Epithelial cell of proximal tubule (primary cell): ENCODE measurements at places on chromosomes 2 and 18.

GRCh38 chr2:129319422-129319717 lies 660.1 kb upstream of the RAB6C start:
- no peak for DNase-seq

DNA sequence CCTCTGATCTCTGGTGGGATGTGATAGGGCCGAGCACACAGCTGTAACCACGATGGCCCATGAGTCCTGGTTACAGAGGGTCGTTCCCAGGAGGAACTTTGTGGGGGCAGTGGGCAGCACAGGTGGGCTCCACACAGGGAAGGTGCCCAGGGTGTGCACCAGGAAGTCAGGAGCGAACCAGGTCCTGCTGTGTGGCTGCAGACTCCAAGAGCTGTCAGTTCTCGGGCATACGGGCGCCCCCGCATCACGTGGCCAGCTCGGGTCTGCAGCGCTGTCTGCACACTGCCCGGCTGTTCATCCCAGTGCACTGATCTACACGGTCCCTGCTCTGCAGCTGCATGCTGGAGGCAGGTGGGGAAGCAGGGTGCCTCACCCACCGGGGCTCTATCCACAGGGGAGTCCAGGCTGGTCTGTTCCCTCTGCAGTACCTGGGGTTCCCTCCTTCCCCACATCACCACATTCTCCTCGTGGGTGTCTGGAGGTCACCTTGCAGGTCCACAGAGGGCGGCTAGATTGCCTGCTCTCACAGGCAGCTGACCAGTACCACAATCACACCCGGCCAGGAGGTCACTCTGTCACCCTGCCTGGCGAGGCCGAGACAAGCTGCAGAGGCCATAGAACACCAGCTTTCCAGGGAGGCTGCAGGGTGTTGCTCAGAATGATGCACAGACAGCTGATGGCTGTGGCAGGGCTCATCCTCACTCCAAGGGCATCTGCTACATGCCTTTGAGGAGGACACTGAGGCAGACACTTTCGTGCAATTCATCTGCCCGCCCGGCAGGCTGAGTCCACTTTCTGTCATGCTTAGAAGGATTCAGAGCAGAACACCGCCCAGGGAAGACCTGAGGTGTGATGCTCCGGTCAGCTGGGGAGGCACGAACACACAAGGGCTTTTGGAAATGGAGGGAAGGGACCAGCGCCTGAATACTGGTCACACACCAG lies 202.7 kb downstream of the EIPR1 start:
- no peak for DNase-seq

GRCh38 chr2:40102447-40102846 lies 323.4 kb upstream of the THUMPD2 start:
- DNase-seq = no peak

- DNase-seq = no peak
Measured at GRCh38 chr2:20868377-20868776, 45.5 kb upstream of the LDAH start.

- DNase-seq = no peak
Measured at GRCh38 chr2:32119161-32119560, 46.5 kb upstream of the SLC30A6 start.

DNA sequence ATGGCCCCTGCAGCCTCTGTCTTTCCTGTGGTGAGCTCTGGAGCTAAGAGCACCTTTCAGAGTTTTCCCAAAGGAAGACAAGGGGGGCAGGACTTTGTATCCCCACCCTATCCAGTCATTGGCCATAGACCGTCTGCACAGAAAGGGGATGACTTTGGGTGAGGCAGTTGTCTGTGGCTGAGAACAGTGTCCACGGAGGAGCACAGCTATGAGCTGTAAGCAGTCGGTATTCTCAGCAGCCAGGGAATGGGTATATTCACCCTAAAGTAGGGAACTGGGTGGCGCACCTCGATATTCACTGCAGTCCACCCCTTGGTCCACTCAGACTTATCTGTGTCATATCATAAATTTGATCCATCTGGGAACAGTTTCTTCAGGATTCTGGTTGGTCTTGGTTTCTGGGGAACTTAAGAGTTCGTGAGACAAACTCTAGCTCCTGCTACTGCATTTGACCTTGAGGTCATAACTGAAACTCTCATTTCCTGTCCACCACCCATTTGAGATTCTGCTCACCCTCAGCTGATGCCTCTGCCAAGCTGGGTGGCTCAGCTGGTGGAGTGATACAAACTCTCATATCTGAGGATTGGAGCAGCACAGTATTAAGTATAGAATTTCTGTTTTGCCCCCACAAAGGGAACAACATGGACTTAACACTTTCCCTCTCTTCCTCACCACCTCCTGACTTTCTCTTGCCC lies 45.2 kb upstream of the SCG2 start:
- no peak for DNase-seq

DNA sequence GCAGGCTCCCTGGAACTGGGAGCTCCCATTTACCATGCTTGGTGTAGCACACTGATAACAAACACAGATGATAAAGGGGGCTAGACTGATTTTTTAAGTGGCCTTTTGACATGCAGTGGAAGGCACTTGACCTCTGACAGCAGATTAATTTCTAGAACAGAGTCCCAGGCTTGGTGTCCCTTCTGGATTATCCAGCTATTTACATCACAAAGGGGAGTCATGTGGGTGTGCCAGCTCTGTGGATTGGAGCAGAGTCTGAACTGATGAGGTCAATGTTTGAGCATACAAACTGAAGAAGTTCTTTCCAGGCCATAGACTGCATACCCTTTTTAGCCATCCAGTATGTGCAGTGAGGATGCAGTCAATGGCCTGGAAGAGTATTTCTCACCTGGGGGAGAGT lies 31.5 kb upstream of the SIX2 start:
- DNase-seq = no peak

DNA sequence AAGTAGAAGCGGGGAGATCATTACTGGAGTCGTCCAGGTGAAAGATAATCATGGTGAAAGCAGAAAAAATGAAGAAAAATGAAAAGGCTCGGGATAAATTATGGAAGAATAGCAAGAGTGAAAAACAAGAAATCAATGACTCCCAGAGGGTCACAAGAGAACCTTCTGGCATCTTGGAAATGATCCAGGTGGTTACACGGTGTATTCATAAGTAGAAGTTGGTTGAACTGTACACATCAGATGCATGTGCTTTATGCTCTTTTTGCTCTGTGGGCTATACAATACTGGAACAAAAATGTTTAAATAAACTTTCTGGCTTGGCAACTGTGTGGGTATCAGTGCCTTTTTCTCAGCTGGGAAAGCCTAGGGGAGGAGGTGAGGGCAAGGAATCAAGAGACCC lies 348.9 kb downstream of the RND3 start:
- no peak for DNase-seq

DNA sequence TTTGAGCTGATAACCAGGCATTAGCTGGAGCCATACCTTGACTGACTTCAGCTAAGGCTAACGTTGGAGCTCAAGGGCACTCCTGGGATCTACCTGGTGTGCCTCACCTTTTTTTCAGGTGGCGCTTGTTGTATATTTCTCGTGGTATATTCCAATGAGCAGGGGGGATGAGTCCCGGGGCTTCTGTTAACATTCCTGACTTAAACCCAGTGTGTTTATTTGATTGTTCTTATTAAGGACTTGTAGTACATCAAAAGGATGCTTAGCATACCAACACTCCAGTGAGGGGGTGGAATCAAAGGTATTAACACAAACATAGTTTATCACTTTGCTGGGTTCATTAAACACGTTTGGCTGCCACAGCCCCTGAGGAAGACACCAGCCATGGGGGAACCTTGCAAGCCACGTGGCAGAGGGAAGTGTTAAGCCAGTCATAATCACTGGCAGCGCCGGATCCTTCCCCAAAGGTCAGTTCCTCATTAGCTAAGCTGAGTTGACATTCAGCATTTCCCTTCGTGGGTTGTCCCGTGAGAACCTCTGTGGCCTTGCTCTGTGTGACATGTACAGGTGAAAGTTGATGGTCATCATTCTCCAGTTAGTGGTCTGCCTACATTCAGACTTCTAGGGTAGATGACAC lies 119.5 kb upstream of the MCFD2 start:
- peak; percentile 61 for DNase-seq

GRCh38 chr2:177678939-177679338 lies 286.4 kb downstream of the AGPS start:
- no peak for DNase-seq

- no peak for DNase-seq
Measured at GRCh38 chr2:179180242-179180641, 84.4 kb downstream of the SESTD1 start.

DNA sequence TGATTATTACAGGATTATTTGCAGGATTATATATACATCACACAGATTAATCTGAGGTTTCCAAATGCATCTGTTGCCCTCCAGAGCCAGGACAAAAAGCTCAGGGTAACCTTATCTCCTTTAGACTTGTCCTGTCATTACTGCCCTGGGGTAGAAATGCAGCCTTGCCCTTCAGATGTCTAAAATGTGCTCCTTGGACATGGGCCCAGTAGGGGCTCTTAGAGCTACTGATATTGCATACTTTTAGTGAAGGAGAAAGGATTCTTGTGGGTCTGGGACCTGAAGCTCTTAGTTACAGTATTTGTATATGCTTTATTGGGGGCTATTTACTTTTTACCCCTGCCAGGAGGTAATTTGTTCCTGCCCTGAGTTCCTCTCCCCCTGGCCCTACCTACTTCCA lies 56.1 kb downstream of the PRKRA start:
- no peak for DNase-seq

DNA sequence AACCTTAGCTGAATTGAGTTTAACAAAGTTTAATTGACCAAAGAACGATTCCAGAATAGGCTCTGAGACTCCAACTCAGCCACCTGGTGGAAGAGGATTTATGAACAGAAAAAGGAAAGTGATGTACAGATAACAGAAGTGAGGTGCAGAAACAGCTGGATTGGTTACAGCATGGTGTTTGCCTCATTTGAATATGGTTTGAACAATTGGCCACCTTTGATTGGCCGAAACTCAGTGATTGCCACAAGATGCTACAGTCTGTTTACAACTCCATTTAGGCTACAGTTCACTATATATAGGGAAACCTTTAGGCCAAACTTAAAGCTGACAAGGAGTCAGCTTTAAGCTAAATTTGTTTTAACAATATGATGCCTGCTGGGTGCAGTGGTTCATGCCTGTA lies 28.1 kb upstream of the SLC35G4 start:
- DNase-seq = no peak

GRCh38 chr18:10687161-10687925 lies 161.5 kb downstream of the NAPG start:
- no peak for DNase-seq

DNA sequence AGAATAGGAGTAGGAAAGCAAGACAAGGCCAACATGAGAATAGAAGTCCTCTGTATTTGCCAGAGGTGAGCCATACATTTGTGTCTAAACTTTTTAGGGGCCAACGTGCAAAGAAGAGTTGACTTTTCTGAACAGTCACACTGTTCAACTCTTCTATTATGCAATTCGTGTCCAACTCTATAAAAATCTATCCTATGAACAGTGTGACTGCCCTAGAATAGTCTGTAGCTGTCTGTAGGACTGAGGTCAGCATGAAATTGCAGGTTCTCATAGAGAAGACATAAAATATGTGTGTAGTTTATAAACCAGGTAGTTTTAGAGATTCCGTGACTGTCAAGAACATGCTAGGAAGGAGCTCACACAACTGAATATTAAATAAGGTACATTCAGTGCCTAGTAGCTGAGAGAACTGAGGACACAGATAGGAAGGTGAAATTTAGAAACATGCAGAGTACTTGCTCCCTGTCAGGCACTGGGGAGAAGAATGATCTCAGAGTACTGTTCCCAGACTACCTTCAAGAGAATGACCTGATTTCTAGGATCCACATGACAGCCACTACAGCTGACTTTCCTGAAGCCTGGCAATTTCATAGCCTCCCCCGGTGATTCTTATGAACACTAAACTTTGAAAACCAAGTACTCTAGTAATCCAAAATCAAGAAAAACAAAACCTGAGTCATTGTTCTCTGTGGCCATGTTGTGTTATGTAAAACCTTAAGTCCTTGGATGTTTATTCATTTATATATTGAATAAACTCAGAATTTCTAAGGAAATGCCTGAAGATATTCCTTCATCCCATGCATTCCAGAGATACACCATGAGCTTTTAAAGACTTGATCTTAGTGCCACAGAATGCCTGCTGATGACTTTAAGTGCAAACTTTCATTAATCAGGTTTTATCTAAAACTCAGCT lies 201.5 kb upstream of the BOD1L2 start:
- no peak for DNase-seq

DNA sequence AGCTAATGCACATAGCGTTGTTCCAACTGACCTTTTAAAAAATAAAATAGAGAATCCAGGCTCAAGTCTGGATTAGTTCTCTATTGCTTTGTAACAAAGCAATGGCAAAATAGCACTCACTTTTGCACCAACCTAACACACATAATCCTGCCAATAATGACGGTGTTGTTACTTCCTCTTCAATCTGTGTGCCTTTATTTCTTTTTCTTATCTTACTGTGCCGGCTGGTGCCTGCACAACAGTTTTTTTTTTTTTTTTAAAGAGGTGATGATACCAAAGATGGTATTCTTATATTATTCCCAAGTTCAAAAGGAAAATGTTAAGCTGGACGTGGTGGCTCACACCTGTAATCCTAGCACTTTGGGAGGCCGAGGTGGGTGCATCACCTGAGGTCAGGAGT lies 3.4 kb downstream of the PLB1 start:
- DNase-seq = no peak

DNA sequence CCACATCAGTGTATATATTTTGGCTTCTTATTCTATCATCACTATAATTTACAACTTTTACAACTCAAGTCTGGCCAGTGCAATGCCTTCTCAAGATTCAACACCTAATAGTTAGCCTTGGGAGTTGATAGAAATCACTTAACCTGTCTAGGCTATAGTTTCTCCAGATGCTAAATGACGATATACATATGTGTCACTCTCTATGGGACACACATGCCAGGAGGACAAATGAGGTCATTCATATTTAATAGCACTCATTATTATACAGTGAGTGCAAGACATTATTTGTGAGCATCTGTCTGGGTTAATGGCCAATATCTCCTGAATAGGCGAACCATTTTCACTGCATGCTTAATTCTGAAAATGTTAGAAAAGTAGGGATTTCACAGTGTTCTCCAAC lies 89.8 kb downstream of the ALK start:
- DNase-seq = no peak

GRCh38 chr2:98479959-98480524 lies 35.4 kb downstream of the INPP4A start:
- no peak for DNase-seq

GRCh38 chr2:101732199-101732598 lies 34.7 kb downstream of the MAP4K4 start:
- no peak for DNase-seq

DNA sequence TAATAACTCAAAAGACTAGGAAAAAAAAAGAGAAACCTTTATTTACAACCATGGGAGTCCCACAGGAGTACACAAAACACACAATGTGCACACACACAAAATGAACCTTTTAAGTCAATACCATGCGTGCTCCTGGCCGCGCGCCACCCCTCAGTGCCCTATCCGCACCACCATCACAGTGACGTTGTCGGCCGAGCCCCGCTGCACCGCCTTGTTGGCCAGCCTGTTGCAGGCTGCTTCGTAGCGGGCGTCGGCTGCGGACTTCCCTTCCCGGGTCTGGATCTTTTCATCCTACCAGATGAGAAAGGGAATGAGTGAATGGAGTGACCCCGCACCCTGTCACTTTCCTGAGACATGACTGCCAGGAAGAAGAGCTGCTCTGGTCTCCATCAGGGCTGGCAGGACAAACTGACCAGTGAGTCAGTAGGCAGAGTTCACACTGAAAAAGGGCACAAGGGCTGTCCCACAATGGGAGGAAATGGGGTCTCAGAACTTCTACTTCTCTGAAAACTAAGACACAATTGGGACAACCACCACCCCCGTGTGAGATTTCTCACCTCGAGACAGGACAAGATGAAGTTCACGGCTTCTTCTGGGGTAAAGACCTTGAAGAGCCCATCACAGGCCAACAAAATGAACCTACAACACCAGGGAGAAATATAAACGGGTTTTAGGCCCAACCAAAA lies 11.8 kb downstream of the ERFE start:
- DNase-seq = no peak
